ENCODE measurements at places on chromosomes 11 and 22.
A peak's percentile ranks its signal among the peaks of the same experiment; 100 is the strongest.

- DNase-seq: no peak
Observed at GRCh38 chr22:23780146-23780748, 6.5 kb upstream of the SMARCB1 start.

- no peak for DNase-seq
Observed at GRCh38 chr11:32427616-32427934, 7.8 kb downstream of the WT1 start.

GRCh38 chr11:665704-666281 lies 28.7 kb downstream of the DRD4 start:
- DNase-seq: no peak

GRCh38 chr22:25221790-25222189 lies 2.4 kb downstream of the CRYBB2 start:
- DNase-seq: no peak

- DNase-seq: no peak
Observed at GRCh38 chr22:45071618-45072017, 61.8 kb upstream of the PHF21B start.

DNA sequence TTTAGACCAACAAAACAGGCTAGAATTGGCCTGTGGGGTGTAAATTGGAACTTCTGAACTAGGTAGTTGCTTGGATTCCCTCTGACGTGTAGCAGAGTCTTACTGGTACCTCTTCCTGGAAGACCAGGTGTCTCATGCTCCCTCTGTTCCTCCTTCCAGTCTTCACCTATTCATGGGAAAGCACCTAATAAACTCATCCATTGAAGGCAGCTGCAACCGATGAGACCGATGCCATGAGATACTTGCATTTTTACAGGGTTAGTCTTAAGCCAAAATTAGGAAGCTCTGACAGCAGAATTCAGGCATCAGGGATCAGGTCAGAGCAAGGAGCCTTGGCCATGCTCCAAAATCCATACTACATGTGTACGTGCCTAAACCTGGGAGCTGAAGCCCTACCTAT lies 13.2 kb upstream of the HEPHL1 start:
- no peak for DNase-seq

- no peak for DNase-seq
Observed at GRCh38 chr11:28448186-28448585, 340.0 kb downstream of the METTL15 start.

DNA sequence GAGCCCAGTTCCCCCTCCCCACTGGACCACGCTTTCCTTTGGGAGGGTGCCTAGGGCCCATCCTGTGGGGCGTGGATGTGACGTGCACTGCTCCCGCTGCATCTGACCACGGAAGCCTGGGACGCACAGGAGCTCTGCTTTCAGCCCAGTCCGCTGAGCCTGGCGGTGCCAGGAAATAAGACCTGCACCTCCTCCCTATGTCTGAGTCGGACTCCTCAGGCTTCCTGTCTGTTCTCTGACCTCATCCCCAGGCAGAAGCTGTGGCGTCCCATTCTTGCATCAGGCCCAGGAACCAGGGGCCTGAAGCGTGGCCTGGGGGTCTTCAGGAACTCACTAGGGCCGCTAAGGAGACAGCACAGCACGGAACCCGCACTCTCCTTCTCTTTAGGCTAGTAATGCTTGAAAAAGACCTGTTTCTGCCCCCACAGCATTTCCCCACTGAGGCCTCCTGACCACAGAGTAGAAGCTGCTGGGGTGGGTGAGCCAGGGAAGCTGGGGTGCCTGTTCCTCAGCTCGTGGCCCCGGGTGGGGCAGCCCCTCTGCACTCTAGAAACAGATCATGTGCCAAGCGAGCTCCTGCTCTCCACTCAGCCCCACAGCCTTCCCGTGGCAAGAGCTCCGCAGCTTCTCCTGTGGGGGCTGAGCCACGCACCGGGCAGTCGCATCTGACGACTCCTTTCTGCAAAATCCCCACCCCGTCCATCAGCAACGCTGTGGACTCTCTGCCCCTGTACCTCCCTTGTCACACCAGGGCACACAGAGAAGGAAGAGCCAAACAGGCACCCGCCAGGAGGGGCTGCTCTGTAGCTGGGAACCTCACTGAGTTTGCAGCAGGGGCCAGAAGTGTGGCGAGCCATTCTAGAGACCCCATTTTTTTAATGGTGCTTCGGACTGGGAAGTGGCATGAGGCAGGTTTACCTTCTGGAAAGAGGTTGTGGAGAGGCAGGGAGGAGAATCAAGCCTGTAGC lies 22.6 kb downstream of the MOV10L1 start:
- no peak for DNase-seq

DNA sequence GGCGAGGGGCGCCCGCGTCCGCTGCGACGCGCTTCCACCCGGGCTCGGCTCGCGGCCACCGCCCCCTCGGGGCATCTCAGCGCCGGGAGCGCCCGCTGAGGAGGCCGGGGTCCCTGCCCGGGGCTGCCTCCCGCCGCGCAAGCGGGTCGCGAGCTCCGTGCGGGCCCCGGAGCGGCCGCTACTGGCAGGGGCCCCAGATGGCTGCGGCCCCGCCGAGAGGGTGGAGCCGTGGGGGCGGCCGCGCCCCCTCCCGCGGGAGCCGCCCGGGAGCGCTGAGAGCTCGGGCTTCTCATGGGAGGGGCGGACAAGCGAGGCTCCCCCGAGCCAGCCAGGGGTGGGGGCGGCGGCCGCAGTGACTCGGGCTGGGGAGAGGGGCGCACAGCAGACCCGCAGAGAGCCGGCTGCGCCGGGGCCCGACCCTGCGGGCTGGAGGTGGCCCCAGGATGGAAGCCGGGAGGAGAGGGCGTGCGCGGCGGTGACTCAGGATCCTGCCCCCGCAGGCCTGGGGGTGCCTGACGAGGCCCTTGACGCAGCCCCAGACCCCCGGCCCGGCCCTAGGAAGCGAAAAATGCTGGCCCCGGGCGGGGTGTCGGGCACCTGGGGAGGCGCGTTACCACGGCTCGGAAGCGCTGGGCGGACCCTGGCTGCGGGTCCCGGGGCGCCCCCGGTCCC lies 603 bp upstream of the ZFTA start:
- no peak for DNase-seq

DNA sequence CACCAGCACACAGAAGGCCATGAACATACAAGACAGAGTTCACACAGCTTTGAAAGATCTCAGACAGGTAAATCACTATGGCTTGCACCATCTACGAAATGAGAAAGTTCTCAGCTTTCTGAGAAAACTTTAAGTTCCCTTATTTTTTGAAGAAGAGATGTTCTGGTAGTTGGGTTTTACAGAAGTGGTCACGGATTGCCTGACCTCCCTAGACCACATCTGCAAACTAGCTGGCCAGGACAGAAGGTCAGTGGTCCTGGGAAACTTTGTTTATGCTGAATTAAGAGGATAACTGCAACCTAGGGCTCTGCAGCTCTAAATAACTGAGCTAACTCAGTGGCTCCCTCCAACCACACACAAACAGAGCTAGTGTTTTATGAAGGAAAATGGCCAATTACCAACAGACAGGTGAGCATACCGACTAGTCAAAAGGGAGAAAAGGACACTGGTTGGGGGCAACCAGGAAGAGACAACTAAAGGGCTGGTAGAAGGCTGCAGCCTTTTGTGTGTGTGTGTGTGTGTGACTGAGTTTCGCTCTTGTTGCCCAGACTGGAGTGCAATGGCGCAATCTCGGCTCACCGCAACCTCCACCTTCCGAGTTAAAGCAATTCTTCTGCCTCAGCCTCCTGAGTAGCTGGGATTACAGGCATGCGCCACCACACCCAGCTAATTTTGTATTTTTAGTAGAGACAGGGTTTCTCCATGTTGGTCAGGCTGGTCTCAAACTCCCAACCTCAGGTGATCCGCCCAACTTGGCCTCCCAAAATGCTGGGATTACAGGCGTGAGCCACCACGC lies 8.5 kb upstream of the SCN2B start:
- DNase-seq: no peak

GRCh38 chr11:46345131-46345597 lies 2.1 kb upstream of the DGKZ start:
- no peak for DNase-seq

- DNase-seq: no peak
Observed at GRCh38 chr22:26364066-26365015, 64.7 kb upstream of the ASPHD2 start.

DNA sequence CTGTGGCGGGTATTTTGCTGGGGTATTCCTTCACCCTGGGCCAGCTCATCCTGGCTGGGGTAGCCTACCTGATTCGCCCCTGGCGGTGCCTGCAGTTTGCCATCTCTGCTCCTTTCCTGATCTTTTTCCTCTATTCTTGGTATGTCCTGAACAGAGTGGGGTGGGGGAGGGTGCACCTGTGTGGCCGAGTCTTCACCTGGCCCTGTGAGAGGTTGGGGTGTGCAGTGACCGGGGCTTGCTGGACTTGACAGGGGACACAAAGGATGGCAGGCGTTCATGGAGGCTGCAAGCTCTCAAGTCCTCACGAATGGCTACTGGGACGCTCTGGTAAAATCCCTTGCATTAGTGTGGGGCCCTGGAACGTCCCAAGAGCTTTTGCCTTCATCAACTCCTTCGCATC lies 39.3 kb downstream of the CAPN1 start:
- no peak for DNase-seq

GRCh38 chr11:31326470-31327148 lies 42.9 kb downstream of the DCDC1 start:
- DNase-seq: no peak

DNA sequence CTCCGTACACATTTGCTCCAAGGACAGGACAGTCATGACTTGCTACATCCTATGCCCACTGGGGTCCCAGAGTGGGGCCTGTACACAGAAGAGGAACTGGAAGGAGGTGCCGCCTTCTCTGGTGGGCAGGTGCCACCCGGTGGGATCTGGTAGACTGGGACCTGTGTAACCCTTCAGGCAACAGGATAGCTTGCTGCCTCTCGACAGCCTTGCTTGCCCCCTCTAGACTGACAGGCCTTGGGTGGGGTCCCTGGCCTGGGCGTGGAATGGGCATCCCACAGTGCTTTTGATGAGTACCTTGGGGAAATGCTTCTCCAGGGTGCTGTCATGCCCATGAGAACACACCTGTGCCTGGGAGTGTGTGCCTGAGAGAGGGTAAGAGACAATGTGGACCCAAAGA lies 15.8 kb downstream of the SHANK3 start:
- no peak for DNase-seq

DNA sequence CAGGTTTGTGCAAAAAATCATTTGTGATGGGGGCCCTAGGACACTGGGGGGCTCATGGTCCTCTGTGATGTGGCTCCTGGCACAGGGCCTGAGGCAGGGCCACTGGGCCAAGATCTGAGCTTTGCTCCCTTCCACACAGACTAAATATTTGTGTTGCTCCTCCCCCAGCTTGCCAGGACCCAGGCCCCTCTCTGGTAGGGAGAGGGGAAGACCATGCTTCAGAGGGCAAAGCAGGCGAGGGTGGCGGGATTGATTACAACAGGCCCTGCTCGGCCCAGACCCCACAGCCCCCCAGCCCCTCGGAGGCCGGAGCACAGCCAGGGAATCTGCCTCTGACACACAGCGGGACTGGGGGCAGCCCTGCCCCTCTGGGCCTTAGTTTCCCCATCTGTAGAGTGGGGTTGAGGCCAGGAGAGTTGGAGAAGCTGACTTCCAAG lies 29.0 kb downstream of the WNT11 start:
- DNase-seq: no peak

DNA sequence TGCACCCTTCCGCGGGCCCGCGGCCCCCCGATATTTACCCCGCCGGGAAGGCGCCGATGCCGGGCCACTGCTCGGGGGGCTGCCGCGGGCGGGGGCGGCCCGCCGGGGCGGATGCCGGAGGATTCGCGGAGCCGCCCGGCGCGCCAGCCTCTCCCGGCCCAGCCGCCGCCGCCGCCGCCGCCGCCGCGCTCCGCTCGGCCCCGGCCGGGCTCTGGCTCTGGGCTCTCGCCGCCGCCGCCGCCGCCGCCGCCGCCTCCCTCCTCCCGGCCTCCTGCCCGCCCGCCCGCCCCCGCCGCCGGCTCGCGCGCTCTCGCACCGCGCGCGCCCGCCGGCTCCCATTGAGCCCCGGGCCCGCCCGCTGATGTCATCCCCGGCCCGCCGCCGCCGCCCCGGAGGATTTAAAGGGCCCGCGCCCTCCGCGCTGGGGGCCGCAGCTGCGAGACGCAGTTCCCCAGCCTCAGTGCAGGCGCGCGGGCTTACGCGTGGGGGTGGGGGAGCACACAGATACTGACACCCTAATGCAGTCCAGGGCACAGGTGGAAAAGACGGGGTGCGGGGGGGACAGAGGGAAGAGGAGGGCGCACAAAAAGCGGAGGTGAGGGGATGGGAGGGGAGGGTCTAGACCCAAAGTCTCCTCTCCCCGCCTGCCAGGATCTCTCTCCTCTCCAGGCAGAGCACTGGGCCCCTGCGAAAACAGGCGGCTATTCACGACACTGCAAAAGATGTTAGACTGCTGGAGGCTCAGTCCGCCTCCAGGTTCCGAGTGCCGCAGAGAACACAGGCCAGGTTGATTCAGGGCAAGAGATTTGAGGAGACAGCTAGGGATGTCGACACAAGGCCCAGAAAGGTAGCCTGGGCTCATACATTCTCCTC lies at the start of gene CSNK1E:
CSNK1E (minus strand) TSS at position 312 of the 873 bp plus-strand sequence. CDS start 3,276 bp downstream, outside the sequence.
- peak; percentile 36 for DNase-seq

DNA sequence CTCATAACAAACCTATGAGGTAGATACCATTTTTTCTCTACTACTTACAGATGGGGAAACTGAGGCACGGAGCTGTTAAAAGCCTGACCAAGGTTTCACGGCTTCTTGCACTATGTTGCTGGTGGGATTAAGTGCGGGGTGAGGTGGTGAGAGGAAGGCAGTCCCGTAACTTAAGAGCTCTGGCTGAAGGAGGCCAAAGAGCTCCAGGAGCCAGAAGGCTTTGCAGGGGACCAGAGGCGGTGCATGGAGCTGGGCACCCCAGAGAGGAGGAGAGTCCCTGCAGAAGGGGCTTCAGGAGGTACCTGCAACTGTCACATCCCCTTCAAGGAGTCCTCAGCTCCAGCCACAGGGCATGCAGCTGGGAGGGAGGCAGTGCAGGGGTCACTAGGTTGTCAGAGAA lies 4.1 kb downstream of the CHRM4 start:
- no peak for DNase-seq

- no peak for DNase-seq
Observed at GRCh38 chr11:86719781-86720463, 47.5 kb upstream of the ME3 start.

GRCh38 chr11:77401486-77402217 lies 72.2 kb downstream of the PAK1 start:
- no peak for DNase-seq

DNA sequence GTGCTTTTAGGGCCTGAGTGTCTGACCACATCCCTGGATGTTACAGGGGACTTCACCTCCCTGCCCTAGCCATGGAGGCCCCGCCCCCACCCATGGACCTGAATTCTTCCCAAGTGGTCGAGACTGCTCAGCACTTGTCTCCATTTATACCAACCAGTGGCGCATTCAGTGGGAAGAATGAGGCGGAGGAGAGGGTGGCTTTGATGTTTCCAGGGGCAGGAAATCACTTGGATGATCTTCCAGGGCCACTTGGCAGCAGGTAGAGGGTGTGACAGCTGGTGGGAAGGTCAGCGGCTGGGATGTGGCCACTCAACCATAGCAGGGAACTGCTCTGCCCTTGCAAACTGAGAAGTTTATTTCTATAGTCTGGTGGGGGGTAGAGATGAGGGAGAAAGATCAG lies 155.1 kb upstream of the BLID start:
- no peak for DNase-seq

- no peak for DNase-seq
Observed at GRCh38 chr11:107696140-107696539, 15.7 kb downstream of the SLN start.

GRCh38 chr22:17890245-17890671 lies 116.0 kb upstream of the BID start:
- no peak for DNase-seq

Data from thoracic aorta (tissue), 2 donors.